ENCODE measurements at places on chromosomes 6 and 20.

DNA sequence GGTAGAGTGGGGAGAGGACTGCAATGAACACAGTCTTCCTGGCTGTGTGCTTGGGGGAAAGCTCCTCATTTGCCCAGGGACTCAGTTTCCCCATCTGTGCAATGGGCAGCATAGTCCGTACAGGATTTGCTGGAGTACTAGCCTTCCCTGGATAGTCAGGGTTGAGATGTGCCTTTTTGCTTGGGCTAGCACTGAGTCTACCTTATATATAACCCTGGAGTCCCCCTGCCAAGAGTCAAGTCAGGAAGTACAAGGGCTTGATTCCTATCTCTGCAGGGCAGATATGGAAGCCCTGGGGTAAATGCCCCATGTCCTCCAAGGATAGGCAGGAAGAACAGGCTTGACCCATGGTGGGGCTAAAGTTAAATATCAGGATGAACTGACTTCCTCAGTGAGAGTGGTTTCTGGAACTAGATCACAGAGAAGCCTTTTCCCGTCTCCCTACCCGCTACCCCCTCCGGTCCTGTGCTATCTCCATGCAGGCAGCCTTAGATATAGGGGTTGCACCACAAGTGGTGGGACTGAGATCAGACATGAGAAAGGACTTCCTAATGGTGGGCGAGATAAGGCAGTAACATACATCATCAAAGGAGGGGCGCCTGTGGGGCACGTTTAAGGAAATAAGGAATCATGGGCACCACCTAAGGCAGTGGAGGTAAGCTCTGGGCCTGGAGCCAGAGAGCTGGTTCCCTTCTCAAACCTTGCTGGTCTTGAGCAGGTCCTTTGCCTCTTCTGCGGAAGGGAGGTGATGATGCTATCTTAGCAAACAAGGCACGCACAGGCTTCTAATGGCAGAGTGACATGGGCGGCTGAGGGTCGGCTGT is 157.9 kb downstream of the MRPL14 start:
- DNase-seq = no peak

GRCh38 chr20:61219021-61219431 is 33.0 kb upstream of the CDH4 start:
- DNase-seq = no peak

DNA sequence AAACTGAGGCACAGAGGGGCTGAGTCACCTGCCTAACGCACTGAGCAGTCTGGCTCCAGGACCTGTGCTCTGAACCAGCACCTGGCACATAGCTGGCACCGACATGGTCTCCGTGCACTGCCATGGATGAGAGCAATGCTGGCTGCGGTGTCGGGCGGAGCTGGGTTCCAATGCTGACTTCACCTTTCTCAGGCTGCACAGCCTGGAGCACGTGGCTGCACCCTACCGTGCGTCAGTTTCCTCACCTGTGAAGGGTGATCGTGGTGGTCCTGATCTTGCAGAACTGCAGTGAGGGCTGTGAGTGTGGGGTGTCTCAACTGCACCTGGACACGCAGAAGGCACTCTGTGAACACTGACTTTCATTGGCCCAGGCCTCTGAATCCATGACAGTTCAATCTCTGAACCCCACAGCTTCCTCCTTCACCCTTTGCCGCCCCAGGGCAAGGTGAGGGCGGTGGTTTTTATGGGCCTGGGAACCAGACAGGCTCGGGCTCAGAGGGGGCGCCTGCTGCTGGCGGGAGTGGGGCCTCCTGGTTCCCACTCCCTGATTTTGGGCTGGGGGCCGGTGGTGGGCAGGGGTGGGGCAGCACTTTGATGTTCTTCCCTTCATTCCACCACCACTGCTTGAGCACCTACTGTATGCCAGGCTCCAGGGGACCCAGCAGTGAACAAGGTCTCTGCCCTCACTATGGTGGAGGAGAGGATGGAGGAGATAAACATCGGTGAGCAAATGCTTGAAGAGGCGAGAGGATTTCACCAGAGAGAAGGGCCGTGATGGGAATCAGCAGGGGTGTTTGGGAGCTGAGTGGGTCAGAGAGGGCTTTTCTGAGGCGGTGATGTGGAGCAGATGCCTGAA is 102.9 kb downstream of the CEBPB start:
- no peak for DNase-seq

DNA sequence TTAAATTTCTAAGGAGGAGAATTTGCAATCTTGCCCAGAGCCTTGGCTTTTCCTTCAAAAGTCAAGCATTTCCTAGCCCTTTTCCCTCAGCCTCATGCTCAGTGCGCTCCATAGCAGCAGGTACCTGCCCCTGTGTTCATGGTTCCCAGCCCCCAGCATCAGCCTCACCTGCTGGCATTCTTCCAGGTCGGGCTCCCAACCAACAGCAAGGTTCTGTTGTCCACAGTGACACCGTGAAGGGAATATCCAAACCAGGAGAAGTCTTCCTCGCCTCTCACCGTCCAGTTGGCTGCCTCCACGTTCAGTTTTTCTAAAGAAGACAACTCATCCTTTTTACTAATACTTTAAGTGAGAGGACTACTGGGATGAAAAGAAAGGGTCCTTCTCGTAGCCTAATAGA is 42.7 kb downstream of the GPLD1 start:
- DNase-seq = no peak

- no peak for DNase-seq
Observed at GRCh38 chr6:6997263-6998193, 110.2 kb upstream of the RREB1 start.

DNA sequence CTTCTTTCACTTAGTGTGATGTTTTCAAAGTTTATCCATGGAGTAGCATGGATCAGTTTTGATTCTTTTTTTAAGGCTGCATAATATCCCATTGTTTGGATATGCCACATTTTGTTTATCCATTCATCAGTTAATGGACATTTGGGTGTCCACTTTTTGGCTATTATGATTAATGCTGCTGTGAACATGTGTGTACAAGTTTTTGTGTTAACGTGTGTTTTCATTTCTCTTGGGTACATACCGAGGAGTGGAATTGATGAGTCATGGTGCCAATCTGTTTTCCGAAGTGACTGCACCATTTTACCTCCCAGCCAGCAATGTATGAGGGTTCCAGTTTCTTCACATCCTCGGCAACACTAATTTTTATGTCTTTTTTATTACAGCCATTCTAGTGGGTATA is 78.4 kb upstream of the CCDC28A start:
- no peak for DNase-seq

DNA sequence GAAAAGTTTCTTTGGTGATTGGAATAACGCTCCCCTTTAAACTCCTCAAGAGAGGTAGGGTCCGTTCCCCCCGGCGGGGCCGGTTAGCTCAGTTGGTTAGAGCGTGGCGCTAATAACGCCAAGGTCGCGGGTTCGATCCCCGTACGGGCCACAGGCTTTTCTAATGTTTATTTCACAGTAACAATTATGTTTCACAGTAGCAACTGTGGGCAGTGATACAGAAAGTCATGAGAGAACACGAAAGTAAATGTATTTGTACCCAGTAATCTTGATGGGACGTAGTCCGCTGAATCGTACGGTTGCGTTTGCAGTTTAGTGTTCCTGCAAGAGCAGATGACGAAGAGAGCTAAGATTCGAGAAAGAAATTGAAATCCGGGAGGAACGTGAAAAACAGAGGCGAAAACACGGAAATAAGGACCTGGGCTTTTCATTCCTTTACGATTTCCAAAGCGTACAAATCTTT is 505.5 kb downstream of the PRIM2 start:
- no peak for DNase-seq

GRCh38 chr20:4820806-4821518 is 99.3 kb downstream of the PRND start:
- DNase-seq = no peak
